CD8-positive, alpha-beta memory T cell (primary cell): ENCODE measurements at places on chromosomes 13 and 19. TPM values are rescaled to one million over a fixed set of nuclear protein-coding genes. Genes with fewer than 3 reads are reported as not detected.

Gene XPO4
- total RNA-seq: 30.4 TPM

Gene FFAR1
- not detected for total RNA-seq

Gene PRR19
- total RNA-seq: 0.73 TPM

Gene ZNF577
- total RNA-seq: 4.8 TPM

Gene ADGRL1
- 5.8 TPM for total RNA-seq

Gene ATXN8OS
- total RNA-seq: not detected

Gene PALM
- total RNA-seq: not detected

Gene PGLYRP1
- total RNA-seq: not detected

Gene SIAH3
- 0.20 TPM for total RNA-seq

Gene ZNF146
- 122 TPM for total RNA-seq

Gene C1QTNF9B
- total RNA-seq: not detected

Gene ZNF382
- total RNA-seq: 10.3 TPM

Gene FBN3
- not detected for total RNA-seq

Gene NOTCH3
- total RNA-seq: not detected

Gene ZNF486
- 10.5 TPM for total RNA-seq

Gene IFI30
- total RNA-seq: 33.3 TPM

Gene ANKLE1
- 16.2 TPM for total RNA-seq

Gene FUT1
- total RNA-seq: 0.09 TPM

Gene PINLYP
- 13.8 TPM for total RNA-seq

Gene SHISA7
- not detected for total RNA-seq

Gene ATP7B
- 1.1 TPM for total RNA-seq

Gene ZNF845
- 5.8 TPM for total RNA-seq

Gene DNAAF3
- total RNA-seq: not detected

Gene MISP3
- 1.2 TPM for total RNA-seq

Gene NLRP12
- total RNA-seq: not detected

Gene ZNF772
- 7.3 TPM for total RNA-seq

Gene ONECUT3
- not detected for total RNA-seq

Gene ZNF665
- total RNA-seq: 5.6 TPM

Gene SIGLEC8
- total RNA-seq: not detected

Gene PRR36
- total RNA-seq: not detected

Gene C19orf67
- total RNA-seq: 0.42 TPM

Gene CCL25
- total RNA-seq: not detected

Gene MCF2L
- total RNA-seq: 9.1 TPM

Gene AMER2
- total RNA-seq: not detected

Gene GPATCH1
- total RNA-seq: 11.5 TPM

Gene SLITRK1
- total RNA-seq: not detected

Gene GRIK5
- 0.39 TPM for total RNA-seq
